NCI-H748 treated with DMSO at 0.1 percent for 48 hours (cell line): ENCODE measurements at places on chromosomes 3 and 15.
A peak's percentile ranks its signal among the peaks of the same experiment; 100 is the strongest.

DNA sequence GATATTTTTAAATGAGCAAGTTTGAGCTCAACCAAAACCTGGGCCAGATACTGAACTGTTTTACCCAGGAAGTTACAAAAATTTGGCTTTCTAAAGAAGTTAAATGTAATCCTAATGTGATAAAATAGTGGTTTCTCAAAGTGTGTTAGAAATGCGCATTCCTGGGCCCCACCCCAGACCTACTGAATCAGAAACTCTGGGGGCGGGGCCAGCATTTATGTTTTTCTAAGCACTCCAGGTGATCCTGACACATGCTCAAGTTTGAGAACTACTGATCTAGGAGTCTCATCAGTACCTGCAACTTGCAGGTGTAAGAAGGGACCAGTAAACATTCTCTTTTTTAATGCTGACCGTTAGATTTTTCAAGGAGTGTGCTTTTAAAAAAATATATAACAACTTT, 190.6 kb downstream of the VPS13C start:
- no peak for DNase-seq

DNA sequence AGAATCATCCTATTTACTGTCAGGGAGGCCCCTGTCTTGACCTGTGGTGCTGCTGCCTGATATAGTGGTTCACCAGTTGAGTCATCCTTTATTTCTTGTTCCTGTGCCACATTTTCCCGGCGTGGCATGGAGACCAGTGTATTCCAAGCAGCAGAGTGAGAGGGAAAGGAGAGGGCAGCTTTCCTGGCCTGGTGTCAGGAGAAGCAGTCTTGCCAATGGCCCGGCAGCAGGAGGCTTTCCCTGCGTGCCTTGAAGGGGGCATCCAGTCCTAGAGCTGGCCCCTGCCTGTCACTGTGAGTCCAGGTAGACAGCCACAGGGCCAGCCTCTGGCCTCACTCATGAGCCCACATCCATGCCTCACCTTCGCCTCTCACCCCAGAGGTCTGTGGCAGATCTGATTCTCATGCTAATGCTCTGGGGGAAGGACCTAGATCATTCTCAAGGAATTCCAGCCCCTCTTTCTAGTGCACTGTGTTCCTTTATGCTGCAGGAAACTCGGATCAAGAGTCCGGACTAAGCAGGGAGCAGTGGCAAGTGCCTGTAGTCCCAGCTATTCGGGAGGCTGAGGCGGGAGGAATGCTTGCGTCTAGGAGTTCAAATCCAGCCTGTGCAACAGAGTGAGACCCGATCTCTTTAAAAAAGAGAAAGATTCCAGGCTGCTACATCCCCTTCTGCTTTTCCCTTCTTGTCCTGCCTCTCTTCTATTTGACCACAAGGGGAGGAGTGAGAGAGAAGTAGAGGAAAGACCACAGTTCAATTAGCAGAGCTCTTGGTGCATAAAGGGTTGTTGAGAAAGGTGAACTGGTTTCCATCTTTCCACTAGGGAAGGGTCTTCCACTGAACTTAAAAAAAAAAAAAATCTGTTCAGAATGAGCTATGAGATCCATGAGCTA, 66.8 kb upstream of the HACD2 start:
- DNase-seq: no peak

DNA sequence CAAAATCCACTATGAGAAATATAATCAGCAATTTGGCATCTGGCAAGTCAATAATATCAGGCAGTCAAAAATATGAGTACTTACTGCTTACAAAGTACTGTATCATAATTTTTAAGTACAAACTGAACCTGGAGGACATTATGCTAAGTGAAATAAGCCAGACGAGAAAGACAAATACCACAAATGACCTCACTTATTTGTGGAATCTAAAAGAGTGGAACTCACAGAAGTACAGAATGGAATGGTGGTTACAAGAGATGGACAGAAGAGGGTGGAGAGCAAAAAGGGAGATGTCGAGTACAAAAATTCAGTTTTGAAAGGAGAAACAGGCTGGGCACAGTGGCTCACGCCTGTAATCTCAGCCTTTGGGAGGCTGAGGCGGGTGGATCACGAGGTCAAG, 12.4 kb downstream of the PCYT1A start:
- no peak for DNase-seq

DNA sequence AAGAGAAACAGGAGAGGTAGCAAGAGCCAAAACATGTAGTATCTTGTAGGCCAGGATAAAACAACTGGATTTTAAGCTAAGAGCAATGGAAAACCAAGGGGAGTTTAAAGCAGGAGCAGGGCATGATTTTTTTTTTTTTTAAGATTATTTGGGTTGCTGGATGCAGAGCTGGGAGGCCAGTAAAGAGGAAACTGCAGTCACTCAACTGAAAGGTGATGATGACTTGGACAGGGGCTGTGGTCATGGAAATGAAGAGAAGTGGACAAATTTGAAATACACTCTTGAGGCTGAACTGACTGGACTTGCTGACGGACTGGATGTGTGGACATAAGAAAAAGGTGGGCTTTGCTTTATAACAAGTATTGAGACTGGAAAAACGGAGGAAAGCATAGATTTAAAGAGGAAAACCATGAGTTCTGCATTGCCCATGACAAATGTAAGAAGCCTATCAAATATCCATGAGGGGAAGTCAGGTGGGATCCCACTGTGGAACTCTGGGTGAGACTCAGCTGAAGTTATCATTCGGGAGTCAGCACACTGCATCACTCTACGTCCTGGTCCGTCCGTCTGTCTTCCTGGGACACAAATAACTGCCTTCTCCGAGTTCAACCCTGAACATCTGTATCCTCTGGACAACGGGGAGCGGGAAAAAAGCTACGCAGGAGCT, 688 bp downstream of the XPC start:
- DNase-seq: no peak

- no peak for DNase-seq
These were observed 60.2 kb downstream of the TMEM44 start for GRCh38 chr3:194572944-194573491.

- no peak for DNase-seq
These were observed 17.3 kb downstream of the ATP2B2 start for GRCh38 chr3:10487988-10488633.

GRCh38 chr3:68006646-68007045, 352.2 kb upstream of the SUCLG2 start:
- DNase-seq: no peak

DNA sequence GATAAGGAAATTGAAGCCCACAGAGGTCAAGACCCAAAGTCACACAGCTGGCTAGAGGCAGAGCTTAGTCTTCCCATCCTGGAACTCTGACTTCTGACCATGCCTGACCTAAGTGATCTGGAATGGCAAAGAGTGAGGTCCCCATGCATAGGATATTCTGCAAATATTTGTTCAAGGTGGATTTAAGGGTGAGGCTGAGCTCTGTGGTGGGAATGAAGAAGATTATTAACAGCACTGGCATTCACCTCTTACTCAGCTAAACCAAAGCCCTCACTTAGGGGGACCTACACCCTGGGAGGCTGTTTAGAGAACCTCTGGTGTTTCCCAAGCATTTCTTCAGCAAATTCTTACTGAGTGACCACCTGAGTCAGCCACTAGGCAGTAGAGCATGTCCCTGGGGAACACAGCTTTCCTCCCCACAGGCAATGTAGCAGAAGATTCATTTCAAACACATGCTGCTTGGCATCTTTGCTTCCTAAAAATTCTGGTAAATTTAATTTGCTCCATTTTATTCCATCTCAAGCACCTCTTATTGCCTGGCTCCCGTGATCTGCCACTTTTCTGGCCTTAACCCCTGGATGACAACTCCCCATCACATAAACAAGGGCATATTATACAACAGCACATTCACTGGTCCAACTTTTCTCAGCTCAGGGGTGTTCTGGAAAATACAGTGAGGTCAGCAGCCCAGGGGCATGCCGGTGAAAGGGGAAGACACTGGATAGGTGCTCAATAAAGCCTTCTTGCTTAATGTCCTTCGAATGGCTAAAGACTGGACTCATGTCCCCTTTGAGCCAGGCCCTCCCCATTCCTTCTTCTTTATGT, 176.0 kb downstream of the ABHD5 start:
- no peak for DNase-seq

- no peak for DNase-seq
These were observed 5.2 kb upstream of the ADAMTS17 start for GRCh38 chr15:100346866-100347512.

- DNase-seq: no peak
These were observed 102.3 kb upstream of the PFN2 start for GRCh38 chr3:150073031-150073430.

DNA sequence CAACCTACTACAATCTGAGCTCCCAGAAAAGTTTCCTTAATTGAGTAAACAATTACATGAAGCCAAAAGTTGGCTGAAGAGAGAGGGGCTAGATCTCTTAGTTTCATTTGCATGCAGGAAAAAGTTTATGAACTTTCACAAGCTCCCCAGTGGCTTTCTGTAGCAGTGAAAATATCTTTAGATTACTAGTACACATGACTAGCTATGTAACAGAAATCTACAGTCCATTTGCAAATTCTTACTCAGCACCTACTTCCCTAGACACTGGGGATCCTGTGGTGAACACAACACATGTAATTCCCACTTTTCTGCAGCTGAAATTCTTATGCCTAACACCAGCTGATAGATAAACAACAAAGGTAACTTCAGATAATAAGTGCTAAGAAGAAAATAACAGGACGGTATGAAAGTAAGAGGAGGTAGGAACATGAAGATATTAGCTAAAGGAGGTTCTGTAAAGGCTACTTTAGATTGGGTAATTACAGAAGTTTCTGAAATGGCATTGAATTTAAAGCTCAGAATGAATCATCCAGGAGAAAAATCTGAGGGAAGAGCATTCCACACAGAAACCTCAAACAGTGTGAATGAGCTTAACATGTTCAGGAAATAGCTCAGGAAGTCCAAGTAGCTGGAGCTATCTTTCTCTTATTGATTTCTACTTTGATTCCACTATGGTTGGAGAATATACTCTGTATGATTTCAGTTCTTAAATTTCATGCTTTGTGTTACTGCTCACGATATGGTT, 204.8 kb downstream of the MAGI1 start:
- no peak for DNase-seq

- peak; percentile 62 for DNase-seq
These were observed 394 bp downstream of the OSBPL10 start for GRCh38 chr3:31980530-31981205.

DNA sequence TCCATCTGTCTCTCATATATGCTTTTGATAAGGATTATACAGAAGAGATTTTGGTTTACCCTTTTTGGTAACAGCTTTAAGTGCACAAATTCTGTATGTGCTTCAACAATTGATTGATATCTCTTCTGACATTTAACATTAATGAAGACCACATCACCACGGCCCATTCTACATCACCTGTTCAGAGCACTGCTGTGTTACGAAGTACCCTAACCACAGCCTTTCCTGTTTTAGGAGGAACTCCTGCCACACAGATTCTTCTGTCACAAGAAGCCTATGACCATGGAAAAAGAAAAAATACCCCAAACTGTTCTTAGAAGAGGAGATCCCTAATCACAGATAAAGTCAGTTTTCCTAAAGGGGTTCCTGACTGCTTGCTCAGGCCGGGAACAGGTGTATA, 170.1 kb downstream of the NSUN3 start:
- no peak for DNase-seq

DNA sequence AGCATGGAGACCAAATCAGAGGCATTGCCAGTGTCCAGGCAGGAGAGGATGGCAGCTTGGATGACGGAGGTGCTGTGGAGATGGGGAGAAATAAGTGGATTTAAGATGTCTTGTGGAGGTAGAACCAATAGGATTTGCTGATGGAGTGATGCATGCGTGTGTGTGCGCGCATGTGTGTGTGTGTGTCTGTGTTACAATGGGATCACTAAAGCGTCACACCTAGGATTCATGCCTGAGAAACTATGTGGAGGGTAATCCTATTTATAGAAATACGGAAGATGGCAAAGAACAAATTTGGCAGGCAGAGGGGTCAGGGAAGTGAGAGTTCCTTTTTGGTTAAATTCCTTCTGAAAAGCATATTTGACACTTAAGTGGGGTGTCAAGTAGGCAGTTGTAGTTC, 64.8 kb upstream of the ARL8B start:
- no peak for DNase-seq

DNA sequence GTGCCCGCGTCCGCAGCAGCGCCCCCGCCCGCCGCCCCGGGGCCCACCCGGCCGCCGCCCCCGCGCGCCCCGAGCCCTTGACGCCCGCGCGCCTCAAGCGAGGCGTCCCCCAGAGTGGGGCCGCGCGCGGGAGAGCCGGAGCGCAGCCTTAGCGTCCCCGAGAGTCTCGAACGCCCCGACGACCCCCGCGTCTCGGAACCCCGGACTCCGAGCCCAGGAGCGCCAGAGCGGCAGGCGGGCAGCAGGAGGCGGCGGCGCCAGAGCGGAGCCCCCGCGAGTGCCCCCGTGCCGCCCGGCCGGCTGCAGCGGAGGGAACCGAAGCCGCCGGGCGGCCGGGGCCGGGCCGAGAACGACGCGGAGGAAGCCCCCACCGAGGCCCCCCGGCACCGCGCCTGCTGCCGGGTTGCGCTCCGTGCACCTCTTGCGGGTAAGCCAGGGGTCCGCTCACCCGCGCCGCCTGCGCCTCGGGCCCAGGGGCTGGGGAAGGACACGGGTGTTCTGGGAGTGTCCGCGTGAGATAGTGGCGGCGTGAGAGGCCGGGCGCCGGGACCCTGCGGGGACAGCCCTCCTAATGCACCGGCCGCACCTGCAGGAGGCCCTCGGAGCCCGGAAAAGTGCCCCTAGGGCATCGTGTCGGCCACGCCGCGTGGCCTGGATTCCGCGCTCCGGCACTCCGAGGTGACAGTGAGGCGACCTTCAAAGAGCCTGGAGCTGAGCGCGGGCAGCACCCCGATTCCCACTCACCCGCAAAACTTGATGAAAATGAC, 52.0 kb upstream of the ULK4 start:
- DNase-seq: no peak

DNA sequence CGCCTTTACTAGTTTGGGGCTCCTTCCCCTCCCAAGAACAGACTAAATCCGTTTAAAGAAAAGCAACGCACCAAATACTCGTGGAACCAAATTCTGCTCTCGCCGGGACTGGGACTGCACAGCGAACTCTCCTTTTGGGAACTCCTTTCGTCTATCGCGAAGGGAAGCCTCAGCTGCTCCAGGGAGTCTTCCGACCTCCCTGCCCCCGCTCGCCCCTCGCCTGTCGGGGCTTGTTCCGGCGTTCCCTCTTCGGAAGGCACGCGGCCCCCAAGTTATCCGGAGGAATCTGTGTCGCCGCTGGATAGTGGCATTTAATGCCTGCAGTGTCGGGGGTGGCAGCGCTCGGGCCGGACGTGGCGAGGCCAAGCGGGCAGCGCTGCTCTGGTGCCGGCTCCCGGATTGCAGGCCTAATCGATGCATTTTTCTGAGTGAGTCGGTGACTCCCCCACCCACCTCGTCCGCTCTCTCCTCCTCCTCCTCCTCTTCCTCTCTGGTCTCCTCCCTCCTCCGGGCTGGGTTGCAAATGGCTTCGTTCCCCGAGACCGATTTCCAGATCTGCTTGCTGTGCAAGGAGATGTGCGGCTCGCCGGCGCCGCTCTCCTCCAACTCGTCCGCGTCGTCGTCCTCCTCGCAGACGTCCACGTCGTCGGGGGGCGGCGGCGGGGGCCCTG, at the start of gene TRIM71:
TSS of gene TRIM71 (plus strand) at position 440 of the 671 bp plus-strand sequence. CDS start at position 524, 84 bp downstream.
- DNase-seq: no peak

- no peak for DNase-seq
These were observed 161.4 kb upstream of the NANOGP8 start for GRCh38 chr15:35246451-35246850.

GRCh38 chr3:140443073-140443472, 234.8 kb upstream of the TRIM42 start:
- no peak for DNase-seq

GRCh38 chr3:138786788-138787271, 47.9 kb downstream of the PIK3CB start:
- DNase-seq: no peak

GRCh38 chr3:16362770-16363169, 97.8 kb downstream of the OXNAD1 start:
- no peak for DNase-seq
